Neural crest cell (in vitro differentiated cells): ENCODE measurements at places on chromosomes 5 and 9. TPM values are rescaled to one million over a fixed set of nuclear protein-coding genes. Genes with fewer than 3 reads are reported as not detected.
A peak's percentile ranks its signal among the peaks of the same experiment; 100 is the strongest.

LCN12 gene
- total RNA-seq = 0.50 and 1.1 TPM in 2 replicates

TMOD1 gene
- 0.23 and 0.77 TPM in 2 replicates for total RNA-seq

BAAT gene
- 0.16 and 0.30 TPM in 2 replicates for total RNA-seq

TUSC1 gene
- not detected in 2 replicates for total RNA-seq

ADRB2 gene
- 0.11 and 0.16 TPM in 2 replicates for total RNA-seq

PCDHA1 gene
- total RNA-seq = 0.07 TPM in 1 of 2 replicates, not detected in the other

PCSK5 gene
- total RNA-seq = 2.7 and 3.1 TPM in 2 replicates

CDK5RAP2 gene
- total RNA-seq = 107 and 116 TPM in 2 replicates

SPINK6 gene
- total RNA-seq = not detected in 2 replicates

- no peak for DNase-seq
These were observed 30.5 kb upstream of the ADAM19 start for GRCh38 chr5:157606046-157606445.

GRCh38 chr9:18555105-18555883, 81.3 kb downstream of the ADAMTSL1 start:
- DNase-seq = no peak

- DNase-seq = no peak
These were observed 45.3 kb downstream of the C5orf22 start for GRCh38 chr5:31577438-31577837.

GRCh38 chr5:180194410-180195345, 14.3 kb downstream of the RASGEF1C start:
- no peak for DNase-seq

DNA sequence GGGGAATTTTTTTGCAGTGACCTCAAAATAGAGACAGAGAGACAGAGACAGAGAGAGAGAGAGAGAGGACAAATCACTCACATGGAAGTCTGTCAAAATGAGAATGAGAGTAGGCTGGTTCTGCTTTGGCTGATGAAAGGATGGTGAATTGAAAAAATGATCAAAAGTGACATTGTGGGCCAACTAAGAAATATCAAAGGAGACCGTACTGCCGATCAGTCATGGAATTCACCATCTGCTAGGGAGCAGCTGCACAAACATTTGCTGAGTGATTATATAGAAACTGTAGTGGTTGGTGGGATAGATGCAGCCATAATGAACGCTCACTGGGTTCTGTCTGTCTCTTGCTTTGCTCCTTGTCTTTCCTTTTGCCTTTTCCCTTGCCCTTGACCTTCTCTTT, 476.6 kb upstream of the SGCD start:
- DNase-seq = no peak

DNA sequence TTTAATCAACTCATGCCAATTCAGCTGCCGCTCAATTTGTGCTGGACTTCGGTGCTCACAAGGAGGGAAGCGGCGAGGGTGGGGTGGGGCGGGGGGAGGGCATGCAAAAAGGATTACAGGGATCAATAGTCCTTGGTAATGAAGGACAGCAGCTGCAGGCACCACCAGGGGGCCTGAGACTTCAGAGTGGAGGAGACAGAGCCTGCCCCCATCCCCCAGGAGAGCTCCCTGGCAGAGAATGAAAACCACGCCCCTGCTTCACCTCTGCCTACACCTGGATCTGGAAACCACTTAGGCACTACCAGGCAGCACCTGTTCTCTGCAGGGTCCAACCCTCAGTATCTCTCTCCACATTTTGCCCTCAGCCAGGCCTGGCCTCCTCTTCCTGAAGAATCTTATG, 155.6 kb downstream of the TRIM32 start:
- no peak for DNase-seq

GRCh38 chr5:148193202-148193601, 9.6 kb upstream of the SPINK6 start:
- no peak for DNase-seq

DNA sequence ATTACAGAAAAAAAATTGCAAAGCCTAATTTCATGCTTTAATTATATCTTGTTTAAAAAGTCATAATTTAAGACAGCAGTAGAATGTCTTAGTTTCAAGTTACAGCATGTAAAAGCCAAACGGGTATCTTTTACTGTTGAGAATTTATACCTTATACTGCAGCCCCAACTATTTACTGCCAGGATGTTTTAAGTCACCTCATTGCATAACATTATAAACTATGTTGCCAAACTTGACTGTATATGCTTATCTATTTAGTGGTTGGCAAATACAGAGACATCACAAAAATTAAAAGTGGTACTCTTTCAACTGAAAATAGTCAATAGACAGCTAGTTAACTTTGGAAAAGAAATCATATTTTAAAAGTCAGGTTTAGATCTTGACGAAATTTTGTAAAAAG, 119.5 kb downstream of the EDIL3 start:
- DNase-seq = no peak

DNA sequence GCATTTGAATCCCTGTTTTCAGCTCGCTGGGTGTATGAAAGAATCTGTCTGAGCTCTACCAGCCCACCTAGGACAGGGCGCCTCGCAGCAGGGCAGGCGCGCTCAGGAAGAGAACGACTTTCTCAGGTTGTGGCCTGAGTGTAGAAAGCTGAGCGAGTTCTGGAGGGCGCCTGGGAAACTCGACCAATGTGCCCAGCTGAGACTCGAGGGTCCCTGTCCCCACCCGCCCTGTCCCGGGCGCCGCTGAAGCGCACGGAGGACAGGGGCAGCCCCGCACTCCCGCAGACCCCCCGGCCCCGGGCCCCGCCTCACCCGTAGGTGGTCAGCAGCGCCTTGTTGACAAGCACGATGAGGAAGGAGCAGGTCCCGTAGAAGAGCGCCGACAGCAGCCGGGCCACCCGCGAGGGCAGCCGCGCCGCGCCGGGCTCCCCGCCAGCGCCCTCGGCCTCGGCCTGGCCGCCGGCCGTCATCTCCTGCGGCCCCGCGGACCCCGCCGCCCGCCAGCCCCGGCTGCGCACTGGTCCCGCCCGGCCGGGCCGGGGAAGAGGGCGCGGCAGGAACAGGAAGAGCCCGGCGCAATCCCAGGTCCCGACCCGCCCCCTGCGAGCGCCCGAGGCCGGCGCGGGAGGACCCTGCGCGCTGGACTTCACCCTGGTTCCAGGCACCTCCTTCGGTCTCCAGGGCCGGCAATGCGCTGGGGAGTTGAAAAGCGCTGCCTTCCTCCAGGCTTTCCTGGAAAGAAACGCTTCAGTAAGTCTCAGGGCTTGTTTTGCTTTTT, at the start of gene SLC35D2:
Gene SLC35D2, minus strand, starts transcription at position 547 of the 778 bp plus-strand sequence. Its CDS starts 77 bp downstream, at position 470.
- peak; percentile 42 for DNase-seq

DNA sequence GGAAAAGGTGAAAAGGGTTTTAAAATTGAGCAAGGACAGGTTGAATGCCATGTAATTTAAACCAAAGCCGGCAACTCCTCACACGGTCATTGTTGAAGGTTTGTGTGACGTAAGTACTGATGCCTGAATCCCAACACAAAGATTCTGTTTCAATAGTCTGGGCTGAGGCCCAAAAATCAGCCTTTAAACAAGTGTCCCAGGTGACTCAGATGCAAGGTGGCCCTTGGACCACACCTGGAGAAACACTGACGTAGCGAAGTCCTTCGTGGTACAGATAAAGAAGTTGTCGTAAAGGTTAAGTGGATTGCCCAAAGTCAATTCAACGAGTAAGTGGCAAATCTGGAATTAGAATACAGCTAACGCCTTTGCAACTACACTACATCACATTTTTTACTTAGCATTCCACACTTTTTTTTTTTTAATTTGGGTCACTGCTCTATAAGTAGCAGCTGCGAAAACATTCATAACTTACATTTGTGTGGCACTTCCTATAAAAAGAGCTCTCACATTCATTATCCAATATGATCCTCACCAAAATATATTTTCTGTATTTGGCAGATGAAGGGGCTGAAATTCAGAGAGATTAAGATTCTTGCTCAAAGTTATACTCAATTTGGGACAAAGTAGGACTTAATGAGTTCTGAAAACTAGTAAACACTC, 111.3 kb downstream of the LPAR1 start:
- DNase-seq = no peak

DNA sequence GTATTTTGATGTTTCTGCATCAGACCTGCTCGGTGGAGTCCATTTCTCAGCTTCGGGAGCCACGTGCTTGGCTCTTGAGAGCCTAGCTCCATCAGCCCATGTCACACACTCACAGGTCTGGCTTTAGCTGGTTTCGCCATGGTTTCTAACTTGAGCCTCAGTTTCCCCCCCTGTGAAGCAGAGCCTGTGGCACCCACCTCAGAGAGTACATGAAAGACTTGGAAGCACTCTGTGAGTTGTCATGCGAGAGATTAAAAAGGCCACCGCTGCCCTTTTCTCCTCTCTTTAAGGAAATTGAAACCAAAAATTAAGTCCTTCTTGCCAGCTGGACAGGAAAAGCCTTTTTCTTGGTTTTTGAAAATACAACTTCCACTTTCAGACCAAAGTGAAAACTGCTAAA, 8.8 kb downstream of the TENT4A start:
- DNase-seq = no peak

- DNase-seq = no peak
These were observed 5.6 kb upstream of the OMD start for GRCh38 chr9:92429836-92430235.

- DNase-seq = no peak
These were observed 7.5 kb upstream of the RAPGEF1 start for GRCh38 chr9:131747352-131747751.

DNA sequence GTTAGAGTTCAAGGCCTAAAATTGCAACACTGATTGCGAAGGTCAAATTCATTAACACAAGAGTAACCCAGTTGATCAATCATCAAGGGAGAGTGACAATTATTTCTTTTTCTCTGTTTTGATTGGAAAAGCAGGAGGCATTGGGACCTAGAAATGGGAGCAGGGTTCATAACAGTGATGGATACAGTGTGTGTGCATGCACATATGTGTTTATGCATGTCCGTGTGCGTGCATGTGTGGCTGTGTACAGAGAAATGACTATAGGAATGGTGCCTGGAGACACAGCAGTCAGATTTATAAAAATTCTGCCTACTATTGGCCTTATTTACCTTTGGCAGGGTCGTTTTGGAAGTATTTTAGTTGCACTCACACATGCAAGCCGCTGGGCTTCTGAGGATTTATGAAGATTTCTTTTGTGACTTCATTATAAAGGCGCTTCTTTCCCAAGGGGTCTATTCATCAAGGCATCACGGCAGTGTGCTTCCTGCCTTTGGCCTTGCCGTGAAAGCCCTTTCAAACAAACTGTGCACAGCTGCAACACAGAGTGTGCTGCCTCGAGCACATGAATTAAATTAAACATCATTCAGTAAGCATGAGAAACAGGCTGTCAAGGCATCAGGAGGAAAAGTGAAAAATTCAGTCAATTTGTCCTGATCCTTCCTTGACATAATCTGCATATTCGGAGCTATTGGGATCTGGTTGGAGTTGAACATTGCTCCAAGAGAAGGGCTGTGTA, 122.8 kb upstream of the PUM3 start:
- DNase-seq = peak; percentile 4

GRCh38 chr5:34464829-34465228, 191.3 kb upstream of the RAI14 start:
- no peak for DNase-seq

GRCh38 chr9:125747765-125748445, 732 bp downstream of the PBX3 start:
- DNase-seq = no peak

DNA sequence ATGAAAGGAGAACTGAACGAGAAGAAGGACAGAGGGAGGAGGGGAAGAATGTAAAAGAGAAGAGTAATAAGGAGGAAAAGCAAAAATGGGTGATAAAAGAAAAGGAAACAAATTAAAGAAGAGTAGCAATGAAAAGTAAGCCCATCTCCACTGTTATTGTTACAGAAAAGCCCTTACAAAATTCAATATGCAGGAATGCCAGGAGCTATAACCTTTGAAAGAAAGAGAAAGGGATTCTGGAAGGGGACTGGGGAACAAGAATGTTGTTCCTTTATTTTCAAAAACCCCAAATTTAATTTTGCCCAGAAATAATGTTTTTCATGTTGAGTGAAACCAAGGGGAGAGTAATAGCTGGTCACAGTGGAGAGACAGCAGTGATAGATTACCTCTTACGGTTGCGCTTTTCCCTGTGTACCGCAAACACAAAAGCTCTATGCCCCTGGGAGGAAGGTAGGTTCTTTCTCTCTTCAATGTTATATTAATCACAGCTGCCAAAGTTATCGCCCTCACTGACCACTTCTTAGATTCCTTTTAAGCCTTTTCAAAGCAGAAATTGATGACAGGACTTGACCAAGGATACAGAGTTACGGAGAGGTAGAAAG, 86.7 kb downstream of the BRINP1 start:
- DNase-seq = no peak

DNA sequence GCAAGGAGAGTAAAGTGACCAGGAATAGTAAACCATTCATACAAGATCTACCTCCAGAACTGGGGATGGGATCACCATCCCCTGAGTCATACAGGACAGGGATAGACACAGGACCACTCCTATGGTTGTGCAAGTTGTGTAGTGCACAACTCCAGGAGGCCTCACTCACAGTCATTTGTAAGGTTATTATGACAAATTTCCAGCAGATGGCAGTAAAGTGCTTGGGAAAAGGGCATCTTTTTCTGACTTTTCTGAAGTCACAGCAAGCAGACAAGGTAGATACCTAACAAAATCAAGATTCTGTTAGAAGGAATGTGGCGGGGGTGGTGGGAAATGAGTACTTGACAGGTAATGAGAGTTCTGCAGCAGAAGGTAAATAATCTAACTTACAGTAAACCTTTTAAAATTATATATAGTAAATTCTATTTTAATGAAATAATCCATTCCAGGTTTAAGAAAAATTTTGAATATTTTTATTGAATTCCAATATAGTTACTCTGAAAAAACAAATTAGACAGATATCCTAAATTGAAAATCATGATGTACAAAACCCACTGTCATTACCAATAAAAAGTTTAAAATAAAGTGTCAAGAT, 16.7 kb upstream of the KIF27 start:
- DNase-seq = peak; percentile 21

DNA sequence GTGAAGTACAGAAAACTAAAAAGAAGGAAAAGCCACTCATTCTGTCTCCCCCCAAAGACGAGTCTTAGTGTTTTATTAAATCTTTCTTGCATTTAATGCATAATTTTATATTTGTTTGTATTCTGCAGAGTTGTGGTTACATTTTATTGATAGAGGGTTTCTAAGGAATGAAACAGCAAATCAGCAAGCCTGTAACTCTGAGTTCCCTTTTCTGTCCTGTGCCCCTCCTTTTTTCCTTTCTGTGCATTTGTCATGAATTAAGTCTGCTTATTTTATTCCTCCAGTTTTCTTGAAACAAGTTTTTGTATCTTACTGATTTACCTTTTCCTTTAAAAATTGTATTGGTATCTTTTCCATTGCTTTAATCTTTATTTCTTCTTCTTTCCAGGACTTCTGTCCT, 132.8 kb downstream of the MUSK start:
- DNase-seq = no peak
